ENCODE measurements at places on chromosomes 7 and 10.

DNA sequence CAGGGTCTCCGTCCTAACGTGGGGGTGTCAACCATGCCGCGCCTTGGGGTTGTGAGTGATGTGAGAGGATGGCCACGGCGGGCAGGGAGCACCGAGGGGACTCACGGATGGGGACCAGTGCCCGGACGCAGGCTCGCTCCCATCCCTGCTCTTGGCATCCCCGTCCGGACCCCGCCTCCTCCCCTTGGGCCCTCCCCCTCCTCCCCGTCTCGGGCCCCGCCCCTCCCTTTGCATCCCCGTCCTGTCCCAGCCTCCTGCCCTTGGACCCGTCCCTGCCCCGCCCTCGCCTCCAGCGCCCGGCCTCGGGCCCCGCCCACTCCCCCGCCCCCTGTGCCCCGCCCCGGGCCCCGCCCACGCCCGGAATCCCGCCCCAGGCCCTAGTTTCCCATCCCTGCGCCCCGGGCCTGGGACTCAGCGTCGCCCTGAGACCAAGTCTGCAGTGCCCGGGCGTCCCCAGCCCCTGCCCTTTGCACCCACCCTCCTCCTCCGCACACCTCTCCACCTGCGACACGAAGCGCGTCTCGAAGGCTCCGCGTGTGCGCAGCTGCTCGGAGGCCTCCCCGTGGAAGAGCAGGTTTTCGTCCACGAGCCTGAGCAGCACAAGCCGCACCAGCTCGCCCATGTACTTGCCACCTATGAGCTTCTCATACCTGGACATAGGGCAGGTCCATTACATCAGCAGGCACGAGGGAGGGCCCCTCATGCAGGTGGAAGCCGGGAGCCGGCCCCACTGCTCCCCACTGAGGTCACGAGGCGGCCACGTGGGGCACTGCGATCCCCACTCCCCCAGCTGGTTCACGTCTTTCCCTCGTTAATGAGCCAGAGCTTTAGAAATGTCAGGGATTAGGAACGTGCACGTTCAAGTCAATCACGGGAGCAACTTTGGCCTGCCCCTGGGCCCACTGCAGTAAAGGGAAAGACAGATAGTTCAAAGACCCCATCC lies 5.1 kb upstream of the MYL7 start:
- DNase-seq = peak; percentile 22

DNA sequence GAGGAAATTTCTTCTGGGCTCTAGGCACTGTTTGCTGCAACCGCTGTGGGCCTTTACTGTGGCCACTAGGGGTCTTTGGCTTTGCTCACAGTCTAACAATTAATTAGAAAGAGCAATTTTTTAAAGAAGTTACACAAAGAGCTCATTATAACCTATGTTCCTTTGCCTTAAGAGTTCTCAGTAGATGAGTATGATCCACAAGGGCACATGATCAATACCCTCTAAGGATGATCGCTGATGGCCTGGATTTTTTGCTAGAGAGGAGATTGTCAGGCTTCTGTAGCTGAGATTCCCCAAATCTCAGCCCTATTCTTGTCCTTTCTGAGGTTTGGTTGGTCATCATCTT lies 80.8 kb upstream of the RHOBTB1 start:
- no peak for DNase-seq

DNA sequence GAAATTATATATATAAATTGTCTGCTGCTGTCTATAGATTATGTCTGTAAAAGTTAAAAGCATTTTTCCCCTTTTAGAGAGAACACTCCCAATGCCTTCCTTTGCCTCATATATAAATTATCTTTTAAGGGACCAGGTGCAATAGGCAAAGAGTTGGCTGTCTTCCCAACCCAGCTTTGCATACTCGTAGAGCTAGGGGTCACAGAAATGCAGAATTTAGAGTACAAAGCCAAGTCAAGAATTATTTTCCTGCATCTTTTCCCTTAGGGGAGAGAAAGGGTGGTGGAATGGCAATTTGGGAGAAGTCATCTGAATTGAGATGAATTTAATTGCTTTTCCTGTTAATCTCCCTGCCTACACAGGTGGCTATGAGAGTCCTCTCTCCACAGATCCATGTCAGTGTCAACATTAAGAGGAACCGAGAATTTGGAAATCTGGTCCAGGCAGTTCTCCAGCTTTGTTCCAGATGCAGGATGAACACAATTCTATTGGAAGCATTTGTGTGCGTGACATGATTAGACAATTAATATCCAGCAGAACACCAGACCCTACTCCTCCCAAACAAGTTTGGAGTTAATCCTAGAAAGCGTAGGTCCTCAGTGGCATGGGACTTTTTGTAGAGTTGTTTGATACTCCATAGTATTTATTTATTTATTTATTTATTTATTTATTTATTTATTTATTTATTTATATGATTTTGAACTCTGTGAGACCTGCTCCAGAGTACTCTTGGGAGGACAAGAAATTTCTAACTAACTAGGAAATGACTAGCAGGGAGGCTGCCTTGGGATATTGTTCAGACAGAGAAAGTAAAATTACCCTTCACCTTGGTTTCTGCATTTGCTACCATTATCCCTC lies 80.3 kb upstream of the SKAP2 start:
- no peak for DNase-seq

GRCh38 chr10:79123547-79123963 lies 54.8 kb downstream of the ZMIZ1 start:
- DNase-seq = no peak

GRCh38 chr10:125172694-125173093 lies 12.3 kb upstream of the CTBP2 start:
- DNase-seq = no peak

GRCh38 chr7:138308136-138308535 lies 151.9 kb upstream of the TRIM24 start:
- no peak for DNase-seq

DNA sequence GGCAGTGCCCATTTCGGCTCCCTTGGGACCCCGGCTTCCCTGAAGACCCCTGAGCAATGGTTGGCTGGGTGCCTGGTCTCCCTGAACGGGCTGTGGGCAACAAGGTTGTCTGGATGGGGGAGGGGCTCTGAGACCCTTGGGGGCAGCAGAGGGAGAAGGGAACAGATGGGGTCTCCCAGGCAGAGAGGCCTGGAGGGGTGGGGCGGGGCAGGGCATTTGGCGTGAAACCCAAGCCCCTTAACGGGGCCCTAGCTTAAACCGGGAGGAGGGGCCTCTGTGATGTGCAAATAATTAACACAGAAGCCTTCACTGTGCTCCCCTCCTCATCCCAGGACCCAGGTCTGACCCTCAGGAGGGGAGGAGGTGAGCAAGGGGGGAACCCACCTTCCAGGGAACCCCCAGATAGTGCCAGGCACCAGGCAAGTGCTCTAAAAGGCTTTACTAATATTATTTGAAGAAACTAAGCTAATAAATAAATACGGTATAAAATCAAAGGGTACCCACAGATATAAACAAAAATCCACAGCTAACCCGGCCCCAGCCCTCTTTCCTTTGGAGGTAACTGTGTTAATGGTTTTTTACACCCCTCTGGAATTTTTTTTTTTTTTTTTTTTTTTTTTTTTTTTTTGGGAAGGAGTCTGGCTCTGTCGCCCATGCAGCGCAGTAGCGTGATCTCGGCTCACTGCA lies 170.8 kb downstream of the RNF216 start:
- no peak for DNase-seq

- no peak for DNase-seq
These were observed 12.4 kb upstream of the PRLHR start for GRCh38 chr10:118607768-118608354.

DNA sequence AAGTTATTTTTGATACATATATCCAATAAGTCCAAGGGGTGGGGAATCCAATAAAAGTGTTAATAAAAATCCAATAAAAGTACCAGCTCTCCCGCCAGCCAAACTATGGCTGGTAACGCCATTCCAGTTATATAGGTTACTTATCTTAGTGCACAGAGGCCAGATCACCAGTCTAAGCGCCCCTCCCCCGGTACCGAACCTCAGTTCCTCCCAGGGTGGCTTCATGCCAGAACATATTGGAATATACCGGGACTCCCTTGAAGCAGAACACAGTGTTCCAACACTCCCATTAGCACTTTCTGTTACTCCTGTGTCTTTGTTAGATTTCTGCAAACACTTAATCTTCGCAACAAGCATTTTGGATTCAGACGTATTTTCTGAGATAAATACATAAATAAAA lies 7.5 kb downstream of the FBH1 start:
- no peak for DNase-seq

DNA sequence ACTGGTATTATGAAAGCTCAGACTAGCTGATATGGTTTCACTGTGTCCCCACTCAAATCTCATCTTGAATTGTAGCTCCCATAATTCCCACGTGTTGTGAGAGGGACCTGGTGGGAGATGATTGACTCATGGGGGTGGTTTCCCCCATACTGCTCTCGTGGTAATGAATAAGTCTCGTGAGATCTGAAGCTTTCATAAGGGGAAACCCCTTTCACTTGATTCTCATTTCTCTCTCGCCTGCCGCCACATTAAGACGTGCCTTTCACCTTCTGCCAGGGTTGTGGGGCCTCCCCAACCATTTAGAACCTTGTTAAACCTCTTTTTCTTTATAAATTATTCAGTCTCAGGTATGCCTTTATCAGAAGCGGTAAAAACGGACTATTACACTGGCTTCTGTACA lies 40.3 kb downstream of the COL13A1 start:
- DNase-seq = no peak

DNA sequence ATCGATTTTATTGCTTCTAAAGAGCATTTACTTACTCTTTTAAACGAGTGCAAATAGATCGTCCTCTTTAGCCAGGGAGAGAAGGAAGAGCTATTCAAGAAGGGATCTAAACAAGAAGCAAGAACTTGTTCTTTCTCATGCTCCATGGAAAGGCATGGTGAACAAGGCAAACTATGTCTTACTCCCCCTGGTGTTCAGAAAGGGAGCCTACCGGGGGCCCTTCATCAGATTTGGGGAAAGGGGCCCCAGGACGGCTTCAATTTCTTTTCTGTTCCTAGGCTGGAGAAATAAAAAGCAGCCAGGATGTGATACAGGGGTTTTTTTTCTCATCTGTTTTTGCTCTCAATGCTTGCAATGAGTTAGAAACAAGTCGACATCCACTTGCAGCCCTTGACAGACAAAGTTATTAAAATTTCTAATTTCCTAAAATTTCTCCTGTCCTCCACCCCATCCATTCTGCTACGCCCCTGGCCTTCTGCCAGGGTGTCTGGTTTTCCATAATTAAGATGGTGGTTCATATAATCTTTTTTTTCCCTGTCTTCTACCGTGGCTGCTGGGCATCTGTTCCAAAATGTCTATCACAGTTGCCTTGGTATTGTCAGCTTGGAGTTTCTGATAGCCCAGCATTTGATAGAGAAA lies 214.4 kb downstream of the CREB5 start:
- no peak for DNase-seq

- no peak for DNase-seq
These were observed 553.0 kb downstream of the GRM8 start for GRCh38 chr7:126699707-126700106.

DNA sequence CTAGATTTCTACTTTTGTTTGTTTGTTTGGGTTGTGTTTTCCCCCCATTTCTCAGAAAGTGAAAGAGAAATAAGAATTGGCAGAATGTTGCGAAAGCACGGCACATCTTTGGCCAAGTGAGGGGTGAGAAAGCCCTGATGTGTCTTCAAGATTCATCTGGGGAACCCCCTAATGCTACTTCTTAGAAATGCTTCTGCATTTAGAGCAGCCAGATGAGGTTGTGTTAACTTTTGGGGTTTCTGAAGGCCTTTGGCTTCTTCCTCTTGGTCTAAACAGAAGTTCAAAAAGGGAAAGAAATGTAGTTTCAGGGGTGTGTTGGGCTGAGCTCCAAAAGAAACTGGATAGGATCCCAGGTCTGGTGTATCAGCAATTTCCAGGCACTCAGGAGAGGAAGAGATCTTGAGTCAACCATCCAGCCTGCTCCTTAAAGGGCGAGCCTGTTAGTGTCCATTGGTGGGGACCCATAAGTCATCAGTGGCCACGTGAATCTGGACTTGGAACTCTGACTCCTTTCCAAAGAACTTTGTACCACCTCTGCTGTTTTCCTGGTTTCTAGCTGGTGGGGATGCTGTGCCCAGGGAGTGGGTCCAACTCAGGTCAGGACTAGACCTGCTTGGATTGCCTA lies 6.5 kb downstream of the DUSP5 start:
- DNase-seq = peak; percentile 49

- DNase-seq = no peak
These were observed 29.3 kb upstream of the SH3PXD2A start for GRCh38 chr10:103884681-103885139.

DNA sequence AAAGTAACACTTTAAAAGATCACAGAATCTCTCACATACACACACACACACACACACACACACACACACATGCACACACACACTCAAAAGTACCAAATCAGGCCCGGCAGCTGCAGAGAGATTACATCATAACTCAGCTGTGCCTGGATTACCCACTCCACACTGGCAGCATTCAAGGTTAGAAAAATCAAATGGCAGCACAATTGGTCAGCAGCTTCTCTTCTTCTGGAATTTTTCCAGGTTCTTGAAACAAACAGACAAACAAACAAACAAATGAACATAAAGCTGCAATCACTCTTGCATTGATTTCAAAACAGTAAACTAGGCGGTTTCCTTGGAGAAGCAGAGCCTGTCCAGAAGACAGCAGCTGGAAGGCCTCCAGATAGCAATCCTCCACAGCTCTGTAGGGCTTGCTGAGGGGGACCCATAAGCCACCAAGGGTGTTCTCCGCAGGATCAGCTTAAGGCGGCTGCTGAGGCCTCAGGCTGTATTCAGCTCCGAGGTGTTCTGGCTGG lies 24.5 kb upstream of the FAM133B start:
- DNase-seq = no peak

- no peak for DNase-seq
These were observed 27.7 kb upstream of the OSBPL3 start for GRCh38 chr7:25007668-25008067.

- no peak for DNase-seq
These were observed 1181.8 kb downstream of the SORCS1 start for GRCh38 chr10:105982735-105983134.

DNA sequence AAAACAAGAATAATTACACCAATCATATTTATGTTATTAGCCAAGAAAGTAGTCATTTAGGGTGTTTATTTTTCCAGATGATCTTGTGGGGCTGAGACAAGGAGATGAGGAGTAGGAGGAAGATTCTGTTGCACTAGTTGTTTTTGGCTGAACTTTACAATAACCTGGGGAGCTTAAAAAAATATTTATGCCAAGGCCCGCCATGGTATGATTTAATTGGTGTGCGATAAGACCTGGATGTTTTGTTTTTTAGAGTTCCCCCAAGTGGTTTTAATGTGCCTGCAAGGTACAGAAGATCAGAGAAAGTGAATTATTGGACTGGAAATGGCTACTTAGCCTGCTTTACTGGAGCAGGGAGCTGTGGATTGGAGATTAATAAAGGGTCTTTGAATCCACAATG lies 7.1 kb upstream of the ZNF282 start:
- DNase-seq = no peak

GRCh38 chr10:30431435-30431911 lies 2.5 kb upstream of the MAP3K8 start:
- no peak for DNase-seq

- DNase-seq = no peak
These were observed 123.5 kb upstream of the FERD3L start for GRCh38 chr7:19268737-19269136.

- DNase-seq = no peak
These were observed at the start of gene PLPP4 for GRCh38 chr10:120456626-120457430. PLPP4 (plus strand) TSS chr10:120457227; CDS start chr10:120457306, 79 bp downstream.

GRCh38 chr10:106593876-106594275 lies 570.6 kb downstream of the SORCS1 start:
- no peak for DNase-seq

Measured in T-cell (primary cell).